H9 (cell line): ENCODE measurements at places on chromosomes 7 and 10.

GRCh38 chr7:67671006-67671548, 674.4 kb downstream of the TYW1 start:
- DNase-seq: no peak

DNA sequence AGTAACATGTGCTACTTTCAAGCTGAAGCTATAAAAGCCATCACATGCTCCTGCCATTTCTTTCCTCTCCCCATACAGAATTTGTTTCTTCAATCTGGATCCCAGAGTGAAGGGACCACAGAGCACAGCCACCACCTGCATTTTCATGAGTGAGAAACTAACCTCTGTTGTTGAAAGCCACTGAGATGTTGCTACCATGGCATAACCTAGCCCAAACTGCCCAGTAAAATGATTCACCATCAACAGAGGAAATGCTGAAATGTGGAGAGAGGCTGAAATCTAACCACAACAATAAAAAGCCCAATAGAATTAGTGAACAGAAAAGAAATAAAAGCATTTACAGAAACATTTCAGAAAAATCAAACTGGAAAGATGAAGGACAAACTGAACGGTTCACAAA, 125.2 kb downstream of the AMPH start:
- no peak for DNase-seq

DNA sequence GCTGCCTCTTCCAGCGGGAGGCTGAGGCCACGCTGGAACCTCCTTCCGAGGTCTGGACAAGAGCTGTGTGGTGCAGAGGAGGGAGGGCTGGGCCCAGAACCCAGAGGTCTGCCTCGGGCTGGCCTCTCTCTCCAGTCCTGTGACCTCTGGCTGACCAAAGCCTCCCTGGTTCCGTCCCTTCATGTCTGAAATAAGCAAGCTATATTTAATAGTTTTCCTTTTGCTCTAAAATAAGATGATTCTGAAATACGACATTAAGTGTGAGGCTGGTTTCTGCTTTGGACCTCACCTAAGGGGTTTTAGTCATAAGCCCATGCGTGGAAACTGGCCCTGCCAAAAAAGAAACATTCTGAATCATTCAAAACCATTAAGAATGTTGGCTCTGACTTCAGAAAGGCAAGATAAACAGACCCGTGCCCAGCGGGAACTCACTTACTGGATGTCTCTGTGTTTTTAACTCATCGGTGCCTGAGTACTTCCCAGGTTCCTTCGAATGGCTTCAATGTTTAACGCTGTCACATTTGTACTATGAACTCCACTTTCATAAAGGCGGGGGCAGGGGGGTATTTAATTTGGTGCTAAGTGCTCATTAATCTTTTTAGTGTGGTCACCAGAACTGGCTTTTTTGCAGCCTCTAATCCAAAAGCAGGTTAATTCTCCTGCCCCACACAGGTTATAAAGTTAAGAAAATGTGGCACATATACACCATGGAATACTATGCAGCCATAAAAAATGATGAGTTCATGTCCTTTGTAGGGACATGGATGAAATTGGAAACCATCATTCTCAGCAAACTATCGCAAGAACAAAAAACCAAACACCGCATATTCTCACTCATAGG, 157.5 kb upstream of the KLF14 start:
- DNase-seq: no peak

- DNase-seq: no peak
Observed at GRCh38 chr7:77450054-77450453, 33.9 kb upstream of the GSAP start.

DNA sequence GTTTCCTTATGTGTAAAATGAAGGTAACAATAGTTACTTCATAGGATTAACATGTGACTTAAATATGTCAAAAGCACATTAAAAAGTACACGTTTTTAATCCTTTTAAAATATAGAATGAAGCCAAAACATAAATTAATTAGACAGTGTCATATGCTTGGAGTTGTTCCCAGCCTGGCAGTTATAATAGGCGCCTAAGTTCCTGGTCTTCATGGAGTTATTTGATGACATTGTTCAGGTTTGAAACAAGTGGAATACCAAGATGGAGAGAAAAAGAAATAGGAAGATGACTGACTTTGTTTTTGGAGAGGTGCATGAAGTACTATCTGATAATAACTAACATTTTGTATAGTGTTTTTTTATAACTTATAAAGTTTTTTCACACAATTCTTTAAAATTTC, 67.3 kb downstream of the ZNRF2 start:
- DNase-seq: no peak

- no peak for DNase-seq
Observed at GRCh38 chr10:80410122-80410521, 1.8 kb downstream of the PRXL2A start.

DNA sequence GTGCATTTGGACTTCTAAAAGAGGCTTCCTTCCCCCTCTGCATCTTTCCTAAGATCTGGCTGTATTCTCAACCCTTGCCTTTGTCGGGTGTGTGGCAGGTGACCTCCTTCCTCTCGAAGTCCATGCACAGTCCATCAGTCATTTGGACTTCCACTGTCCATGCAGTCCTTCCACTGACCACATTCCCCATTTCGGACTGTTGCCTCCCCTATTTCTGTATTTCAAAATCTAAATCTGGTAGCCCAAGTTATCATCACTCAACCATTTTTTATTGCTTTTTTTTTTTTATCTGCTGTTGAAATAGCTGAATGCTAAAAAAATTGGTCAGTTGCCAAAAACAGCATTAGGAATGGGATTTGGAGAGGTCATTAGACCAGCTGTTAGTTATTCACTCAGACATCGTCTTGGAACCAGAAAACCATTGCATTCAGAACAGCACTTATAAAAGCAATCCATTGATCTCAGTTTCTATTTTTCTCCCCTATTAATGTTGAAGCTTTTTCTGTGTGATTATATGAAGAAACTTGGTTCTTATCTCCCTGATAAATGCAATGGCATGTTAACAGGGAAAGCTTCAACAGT, 575.6 kb downstream of the KIF20B start:
- DNase-seq: no peak

DNA sequence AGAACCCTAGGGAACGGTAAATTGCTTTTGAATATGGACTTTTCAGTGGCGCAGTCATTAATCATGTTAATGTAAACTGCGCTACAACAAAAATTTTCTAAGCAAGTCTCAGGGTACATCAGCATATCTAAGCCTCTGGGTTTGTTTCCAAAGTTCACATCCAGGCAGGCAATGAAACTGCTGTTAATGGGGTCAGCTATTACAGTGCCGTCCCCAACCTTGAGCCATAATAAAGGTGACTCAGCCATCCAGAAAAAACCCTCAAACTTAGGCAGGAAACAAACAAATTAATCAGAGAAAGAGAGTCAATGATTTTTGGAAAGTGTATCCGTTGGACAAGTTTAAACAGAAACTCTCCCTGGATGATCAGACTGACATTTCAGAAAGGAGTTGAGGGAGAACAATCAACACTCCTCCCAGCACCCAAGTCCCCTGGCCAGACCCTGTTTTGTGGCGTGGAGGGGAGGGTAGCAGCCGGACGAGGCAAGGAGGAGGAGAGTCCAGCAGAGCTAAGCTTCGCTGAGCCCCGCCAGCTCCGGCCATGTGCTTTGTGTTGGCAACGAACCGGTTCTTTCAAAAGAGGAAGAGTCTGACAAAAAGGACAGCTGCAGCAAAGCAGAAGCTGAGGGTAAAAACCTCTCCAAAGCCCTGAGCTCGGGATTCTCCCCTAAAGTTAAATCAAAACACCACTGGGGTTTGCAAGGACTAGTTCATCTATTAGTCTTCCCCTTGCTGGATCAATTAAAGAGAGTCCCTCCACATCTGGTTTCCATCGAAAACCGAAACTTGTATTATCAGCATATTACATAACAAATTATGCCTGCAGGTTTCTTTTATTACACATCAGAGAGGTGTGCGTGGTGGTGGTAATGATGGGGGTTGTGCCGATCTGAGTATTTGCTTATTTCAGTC, 3.6 kb downstream of the FAM53B start:
- DNase-seq: no peak

DNA sequence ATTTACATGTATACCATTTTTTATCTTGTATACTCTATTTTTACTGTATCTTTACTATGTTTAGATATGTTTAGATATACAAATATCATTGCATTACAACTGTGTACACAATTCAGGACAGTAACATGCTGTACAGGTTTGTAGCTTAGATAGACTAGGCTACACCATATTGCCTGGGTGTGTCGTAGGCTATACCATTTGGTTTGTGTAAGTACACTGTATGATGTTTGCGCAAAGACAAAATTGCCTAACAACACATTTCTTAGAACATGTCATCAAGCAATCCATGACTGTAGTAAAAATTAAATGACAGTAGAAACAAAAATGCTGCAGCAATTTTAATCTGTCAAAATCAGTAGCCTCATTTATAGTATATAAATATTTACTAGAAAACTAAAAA, 812.2 kb downstream of the GRM8 start:
- DNase-seq: no peak

- DNase-seq: no peak
Observed at GRCh38 chr7:114791771-114792170, 130.1 kb upstream of the MDFIC start.

DNA sequence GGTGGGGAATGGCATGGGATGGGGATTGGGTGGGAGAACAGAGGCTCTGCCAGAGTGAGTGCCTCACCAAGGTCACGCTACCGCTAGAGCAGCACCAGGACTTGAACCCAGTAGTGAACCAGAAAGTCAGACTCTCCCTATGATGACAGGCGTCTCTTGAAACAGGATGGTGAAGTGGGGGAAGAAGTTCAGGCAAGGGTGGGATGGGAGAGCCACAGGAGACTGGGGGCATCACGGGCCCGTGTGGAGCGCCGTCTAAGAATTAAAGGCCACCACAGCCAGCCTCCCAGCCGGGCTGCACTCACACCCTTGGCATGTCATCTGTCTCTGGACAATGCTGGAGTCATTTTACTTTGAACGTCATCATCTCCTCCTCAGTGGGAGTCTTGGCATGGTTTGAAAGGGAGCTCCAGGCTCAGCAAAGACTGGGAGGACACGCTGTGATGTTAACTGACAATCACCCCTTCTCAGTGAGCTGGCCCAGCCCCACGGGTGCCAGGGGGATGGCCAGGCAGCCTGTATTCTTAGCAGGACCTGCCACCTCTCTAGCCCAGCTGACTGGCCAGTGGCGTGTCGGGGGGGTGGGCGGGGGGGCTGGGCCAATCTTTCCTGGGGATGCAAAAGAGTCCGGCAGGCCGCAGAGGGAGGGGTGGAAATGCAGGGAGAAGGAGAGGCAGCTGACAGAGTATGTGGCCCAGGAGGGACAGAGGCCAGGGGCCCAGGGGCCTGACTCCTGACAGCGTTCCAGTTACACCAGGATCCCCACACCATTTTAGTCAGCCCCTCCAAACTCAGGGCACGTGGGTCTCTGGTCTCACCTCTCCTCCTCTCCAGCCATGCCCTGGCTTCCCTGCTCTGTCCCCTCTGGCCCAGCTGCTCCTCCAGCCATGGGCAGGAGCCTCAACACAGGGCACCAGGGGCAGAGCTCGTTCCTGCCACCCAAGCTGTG, 96.2 kb downstream of the VOPP1 start:
- DNase-seq: no peak

DNA sequence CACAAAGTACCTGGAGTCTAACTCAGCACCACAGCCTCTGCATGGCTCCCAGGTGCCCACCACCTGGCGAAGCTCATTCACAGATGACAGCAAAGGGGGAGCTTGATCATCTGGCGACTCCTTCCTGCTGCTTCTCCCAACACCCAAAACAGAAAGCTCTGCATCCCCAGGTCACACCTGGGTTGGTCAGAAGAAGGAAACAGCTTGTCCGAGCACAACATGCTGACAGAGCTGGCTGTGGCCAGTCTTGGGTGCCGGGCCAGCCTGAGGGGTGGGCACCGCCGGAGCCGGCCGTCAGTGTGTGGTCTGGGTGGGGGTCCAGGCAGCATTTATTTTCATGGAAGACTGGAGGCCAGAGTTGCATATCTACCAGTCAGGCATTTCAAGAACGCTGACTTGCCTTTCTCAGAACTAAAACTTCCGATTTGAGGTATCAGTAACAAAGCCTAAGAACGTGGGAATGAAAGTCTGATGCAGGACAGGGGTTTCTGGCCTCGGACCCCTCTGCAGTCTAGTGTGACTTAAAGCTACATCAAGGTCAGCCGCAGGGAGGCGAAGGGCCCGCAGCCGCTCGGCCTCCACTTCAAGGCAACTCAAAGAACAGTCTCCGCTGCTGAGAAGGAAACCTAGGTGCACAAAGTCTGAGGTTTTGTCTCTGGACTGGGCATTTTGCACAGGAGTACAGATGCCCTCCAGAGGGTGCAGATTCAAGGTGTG, 109.6 kb downstream of the CYTH3 start:
- DNase-seq: no peak

DNA sequence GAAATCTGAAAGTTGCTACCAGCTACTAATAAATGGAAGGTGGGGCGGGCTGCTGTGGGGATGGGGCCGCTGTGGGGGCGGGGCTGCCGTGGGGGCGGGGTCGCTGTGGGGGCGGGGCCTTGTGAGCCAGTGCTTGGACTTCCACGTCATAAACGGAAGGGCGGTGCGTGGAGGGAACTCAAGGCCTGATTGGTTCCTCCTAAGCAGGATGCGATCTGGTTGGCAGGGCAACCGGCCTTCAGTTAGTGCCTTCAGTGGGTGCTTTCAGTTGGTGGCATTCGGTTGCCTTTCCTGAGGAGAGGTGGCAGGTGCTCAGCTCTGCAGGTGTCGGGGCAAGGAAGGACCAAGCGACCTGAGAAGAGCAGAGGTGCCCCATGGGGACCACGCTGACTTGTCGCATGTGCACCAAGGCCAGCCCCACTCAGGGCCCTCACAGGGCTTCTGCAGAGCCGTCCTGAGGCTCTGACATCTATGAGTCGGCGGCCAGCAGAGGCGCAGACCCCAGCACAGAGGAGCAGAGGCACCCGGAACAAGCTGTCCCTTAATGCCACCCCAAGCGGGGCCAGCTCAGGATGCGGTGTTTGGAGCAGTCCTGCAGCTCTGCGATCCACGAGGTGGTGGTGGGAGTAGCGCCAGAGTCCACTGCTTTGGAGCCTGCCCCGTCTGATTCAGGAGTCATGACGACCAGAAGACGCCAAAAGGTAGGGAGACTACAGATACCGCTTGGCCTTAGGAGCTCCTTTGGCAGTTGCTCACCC, 54.4 kb upstream of the PDSS1 start:
- peak; percentile 63 for DNase-seq

- no peak for DNase-seq
Observed at GRCh38 chr10:43775384-43775783, 126.7 kb upstream of the ZNF32 start.

DNA sequence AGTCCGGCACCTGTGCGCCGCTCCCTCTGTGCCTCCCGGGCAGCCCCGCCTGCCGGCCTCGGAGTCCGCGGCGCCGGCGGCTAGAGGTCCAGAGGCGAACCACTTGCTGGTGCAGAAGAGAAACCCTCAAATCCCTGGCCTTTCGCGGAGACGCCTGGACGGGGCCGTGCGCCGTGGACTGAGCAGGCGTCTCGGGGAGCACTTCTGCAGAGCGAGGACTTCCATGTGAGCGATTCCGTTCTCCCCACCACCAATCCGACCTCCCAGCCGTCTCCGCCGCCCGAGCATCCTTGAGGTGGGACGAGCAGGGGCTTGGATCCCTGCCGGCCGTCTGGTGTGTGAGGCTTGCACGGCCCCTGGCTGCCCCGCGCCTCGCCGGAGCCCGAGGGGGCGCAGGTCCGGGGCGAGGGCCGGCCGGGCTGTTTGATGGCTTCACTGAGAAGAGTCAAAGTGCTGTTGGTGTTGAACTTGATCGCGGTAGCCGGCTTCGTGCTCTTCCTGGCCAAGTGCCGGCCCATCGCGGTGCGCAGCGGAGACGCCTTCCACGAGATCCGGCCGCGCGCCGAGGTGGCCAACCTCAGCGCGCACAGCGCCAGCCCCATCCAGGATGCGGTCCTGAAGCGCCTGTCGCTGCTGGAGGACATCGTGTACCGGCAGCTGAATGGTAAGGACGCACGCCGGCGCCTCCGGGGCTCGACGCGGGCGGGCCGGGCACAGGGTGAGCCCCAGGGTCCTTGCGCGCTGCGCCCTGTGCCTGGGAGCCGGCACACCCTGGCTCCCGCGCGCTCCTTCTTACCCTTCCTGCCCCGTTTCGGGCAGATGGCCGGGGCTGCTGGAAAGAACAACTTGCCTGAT, 660 bp downstream of the GALNT17 start:
- DNase-seq: no peak
